Left colon (tissue), 2 donors: ENCODE measurements at places on chromosomes 6 and 20.

- no peak for DNase-seq
Observed at GRCh38 chr20:13105039-13105438, 96.3 kb downstream of the SPTLC3 start.

- no peak for DNase-seq
Observed at GRCh38 chr6:36813526-36813925, 25.7 kb downstream of the CPNE5 start.

- DNase-seq, result no peak
Observed at GRCh38 chr6:137002505-137002904, 42.3 kb downstream of the IL20RA start.

- DNase-seq, result no peak
Observed at GRCh38 chr6:30990422-30991086, 7.0 kb downstream of the MUC21 start.

DNA sequence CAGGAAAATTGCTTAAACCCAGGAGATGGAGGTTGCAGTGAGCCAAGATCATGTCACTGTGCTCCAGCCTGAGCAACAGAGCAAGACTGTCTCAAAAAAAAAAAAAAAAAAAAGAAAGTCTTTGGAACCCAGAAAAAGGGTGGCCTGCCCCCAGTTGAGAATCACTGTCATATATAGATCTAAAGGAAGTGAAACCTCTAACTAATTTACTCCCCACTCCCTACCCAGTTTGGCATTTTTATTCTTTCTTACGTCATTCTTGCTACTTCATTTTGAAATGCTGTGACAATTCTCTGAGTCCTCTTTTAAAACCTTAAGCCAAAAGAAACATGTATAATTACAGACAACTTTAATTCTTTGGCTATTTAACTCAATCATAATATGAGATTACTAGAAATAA lies 254.8 kb downstream of the CDC5L start:
- DNase-seq, result no peak

- peak; percentile 31 for DNase-seq
Observed at GRCh38 chr20:53738039-53738944, 144.7 kb upstream of the ZNF217 start.

DNA sequence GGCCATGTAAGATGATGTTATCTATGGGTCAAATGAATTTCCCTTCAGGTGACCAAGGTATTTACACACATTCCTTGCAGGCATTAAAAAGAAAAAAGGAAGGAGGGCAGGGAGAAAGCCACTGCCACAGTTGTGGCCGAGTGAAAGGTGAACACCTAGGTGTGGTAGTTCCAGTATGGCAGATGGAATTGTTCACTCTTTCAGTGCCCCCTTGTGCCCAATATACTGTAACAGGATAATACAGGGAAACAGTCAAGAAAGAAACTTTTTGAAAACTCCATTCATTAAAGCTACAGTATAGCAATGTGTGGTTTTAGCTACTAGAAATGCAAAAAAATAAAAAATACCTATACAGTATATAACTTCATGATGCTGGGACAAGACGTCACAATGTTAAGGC lies 52.1 kb downstream of the BMP2 start:
- peak; percentile 15 for DNase-seq

GRCh38 chr6:166459272-166459671 lies 76.5 kb upstream of the MPC1 start:
- DNase-seq, result no peak

GRCh38 chr6:161407115-161407514 lies 133.3 kb upstream of the AGPAT4 start:
- DNase-seq, result no peak

DNA sequence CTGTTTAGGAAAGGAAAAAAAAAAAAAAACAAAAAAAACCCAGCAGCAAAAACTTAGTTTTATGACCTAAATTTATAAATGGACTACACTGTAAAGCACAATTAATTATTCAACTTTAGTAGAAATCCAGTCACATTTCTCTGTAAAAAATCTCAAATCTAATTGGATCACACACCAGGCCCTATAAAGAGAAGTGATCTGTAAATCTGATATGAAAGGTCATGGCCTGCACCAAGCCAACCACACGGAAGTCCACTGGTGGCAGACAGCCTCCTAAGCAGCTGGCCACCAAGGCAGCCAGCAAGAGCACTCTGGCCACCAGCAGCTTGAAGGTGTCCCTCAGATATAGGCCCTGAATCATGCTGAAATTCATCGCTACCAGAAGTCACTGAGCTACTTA lies 131.6 kb downstream of the HFE start:
- DNase-seq, result no peak

DNA sequence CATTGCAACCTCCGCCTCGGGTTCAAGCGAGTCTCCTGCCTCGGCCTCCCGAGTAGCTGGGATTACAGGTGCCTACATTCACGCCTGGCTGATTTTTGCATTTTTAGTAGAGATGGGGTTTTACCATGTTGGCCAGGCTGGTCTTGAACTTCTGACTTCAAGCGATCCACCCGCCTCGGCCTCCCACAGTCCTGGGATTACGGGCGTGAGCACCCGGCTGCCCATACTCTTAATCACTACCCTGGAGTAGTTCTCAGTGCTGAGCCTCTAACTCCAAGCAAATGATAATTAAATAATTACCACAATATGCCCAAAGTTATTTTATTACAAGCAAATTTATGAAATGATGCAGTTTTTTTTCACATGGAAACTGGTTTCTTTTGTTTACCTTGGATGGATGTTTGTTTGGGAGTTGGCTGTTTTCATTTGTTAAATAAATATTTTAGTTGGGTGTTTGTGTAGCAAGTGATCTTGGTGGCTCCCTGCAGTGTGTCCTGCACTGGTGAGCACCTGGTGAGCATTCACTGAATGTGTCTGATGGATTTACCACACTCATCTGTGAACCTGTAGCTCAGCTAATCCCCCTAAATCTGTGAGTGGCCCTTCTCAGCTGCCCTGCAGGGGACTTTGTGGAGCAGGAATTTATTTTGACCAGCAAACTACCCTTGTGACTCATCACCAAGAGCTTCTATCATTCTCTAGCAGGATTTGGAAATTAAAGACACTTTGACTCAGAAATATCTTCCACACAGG lies 36.9 kb downstream of the UTRN start:
- no peak for DNase-seq

GRCh38 chr6:170026751-170027646 lies 263.9 kb downstream of the DLL1 start:
- no peak for DNase-seq

DNA sequence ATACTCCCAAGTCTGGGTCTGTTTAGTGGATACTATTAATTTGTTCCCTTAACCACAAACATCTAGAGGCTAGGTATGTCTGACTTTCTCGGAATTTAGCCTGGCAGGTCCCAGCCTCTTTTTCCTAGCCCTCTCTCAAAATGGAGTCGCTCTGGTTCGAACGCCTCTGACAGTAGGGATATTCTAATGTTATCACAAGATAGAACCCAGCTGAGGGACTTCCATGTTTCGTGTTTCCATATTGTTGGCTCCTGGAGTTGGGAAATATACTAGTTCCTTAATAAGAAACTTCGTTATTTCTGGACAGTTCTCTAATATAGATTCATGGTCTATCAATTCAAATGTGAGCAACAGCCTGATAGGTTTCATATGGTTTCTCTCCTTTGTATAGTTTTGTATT lies 16.4 kb downstream of the CYB5R4 start:
- no peak for DNase-seq

DNA sequence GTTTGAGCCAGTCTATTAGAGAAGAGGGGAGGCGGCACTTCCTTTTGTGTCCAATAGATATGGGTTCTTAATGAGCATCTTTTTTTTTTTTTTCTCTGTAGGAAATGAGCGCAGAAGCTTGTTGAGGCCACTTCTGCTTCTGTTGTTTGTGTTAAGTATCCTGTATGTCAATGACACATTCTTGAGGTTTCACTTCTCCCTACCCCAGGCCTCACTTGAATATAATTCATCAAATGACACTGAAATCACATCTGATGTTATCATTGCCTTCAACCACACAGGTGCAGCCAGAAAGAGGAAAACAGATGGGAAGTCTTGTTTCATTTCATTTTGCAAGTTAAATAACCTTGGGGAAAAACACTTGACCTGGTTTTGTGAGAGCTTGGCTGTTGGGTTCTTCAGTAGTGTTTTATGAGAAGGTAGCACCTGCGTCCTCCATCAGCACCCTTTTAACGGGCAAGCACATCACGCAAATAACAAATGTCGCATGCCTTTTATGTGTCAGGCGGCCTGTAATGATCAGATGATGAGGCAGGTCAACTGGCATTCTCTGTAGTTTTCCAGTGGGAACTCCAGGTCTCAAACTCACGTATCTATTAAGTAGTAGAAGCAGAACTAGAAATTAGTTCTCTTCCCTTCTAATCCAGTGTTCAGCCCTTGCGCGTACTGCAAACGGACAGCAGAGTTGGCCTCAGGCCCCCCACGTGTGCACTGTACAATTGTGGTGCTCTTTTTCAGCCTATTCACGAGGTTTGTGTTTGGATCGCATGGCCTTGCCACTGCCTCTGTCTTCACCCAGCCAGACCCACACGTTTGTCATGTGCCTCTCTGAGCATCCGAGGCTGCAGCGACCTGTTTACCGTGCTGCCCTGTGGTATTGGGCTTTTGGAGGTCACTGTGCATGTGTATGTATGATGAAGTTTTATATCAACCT lies 23.5 kb downstream of the PLEKHG1 start:
- no peak for DNase-seq

GRCh38 chr20:32391003-32391402 lies 32.9 kb downstream of the ASXL1 start:
- DNase-seq, result no peak

DNA sequence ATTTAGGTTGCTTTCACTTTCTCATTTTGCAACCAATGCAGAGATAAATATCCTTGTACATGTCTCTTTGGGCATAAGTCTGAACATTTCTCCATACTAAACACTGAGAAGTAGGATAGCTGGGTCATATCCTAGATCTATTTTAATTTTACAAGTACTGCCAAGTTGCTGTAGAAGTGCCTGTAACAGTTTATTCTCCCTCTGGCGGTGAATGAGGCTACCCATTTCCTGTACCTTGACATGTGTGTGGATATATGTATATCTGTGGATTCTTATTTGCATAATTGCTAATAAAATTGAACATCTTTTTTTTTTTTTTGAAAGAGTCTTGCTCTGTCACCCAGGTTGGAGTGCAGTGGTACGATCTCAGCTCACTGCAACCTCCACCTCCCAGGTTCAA lies 48.0 kb upstream of the PNRC1 start:
- DNase-seq, result no peak

GRCh38 chr6:134190883-134191282 lies 127.0 kb downstream of the SGK1 start:
- DNase-seq, result no peak

DNA sequence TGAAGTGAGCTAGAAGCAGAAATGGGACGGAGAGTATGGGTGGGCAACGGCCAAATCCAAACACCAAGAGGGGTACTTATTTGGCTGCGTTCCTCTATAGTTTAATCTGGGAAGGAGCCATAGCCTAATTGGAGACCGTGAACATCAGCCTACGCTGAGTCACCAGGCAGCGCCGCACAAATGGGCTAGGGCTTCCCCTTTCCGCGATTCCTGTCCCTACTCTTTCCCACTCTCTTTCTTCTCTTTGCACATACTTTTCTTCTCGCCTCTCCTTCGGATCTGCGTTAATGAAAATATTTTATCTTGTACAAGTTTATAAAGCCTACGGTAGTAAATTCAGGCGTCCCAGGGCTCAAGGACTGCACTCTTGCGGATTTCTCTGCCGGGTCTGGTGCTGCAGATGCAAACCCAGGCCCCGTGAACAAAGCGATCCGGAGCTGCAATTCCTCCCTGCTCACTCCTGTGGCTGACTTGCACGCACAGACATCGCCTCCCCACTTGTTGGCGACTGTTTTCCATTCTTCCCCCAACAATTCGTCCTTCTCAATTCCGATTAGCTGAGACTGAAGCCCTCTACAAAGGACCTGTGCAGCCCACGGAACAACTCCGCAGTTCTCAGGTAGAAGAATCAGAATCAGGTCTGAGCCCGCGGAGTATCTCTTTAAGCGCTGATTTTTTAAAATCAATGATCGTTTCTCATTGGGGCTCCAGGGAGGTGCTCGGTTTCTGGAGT lies 4.2 kb upstream of the TBX18 start:
- DNase-seq, result no peak

- DNase-seq, result no peak
Observed at GRCh38 chr6:1388630-1389368, 577 bp upstream of the FOXF2 start.

DNA sequence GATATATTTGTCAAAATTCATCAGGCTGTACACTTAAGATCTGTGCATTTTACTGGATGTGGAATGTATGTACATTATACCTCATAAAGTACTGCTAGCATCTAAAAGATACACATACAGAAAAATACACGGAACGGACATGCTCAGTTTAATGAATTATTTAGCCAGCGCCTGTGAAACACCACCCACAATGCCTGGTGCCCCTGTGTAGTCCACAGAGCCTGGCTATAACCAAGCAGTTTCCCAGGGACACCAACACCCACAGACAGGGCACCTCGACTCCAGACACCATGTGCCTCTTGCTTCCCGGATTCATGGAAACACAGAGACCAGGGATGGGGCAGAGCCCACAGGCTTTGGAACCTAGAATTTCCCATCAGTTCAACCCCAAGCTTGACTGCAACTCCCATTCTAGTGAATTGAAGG lies 17.4 kb upstream of the ARMC12 start:
- no peak for DNase-seq

DNA sequence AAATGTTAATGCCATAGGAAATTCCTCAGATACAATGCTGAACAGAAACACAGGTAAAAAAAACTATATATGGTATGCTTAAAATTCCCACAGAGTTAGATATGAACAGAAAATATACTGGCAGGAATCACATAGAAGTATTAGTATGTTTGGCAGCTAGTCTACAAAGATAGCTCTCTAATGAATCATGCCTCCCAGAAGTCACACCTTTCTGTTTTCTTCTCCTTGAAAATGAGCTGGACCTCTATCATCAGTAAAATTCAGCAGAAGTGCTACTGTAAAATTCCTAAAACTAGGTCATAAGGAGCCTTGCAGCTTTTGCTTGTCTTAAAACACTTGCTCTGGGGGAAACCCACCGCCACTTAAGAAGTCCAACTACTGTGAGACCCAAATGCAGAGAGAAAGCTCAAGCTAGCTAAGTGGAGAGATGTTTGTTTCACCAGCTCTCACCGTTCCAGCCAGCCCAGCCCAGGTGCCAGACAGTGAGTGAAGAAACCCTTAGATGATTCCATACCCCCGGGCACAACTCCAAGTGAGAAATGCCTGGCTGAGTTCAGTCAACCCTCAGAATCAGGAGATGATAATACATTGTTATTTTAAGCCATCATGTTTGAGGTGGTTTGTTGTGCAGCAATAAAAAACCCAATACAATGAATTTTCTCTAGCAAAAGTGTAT lies 43.0 kb downstream of the TSPYL4 start:
- DNase-seq, result no peak

DNA sequence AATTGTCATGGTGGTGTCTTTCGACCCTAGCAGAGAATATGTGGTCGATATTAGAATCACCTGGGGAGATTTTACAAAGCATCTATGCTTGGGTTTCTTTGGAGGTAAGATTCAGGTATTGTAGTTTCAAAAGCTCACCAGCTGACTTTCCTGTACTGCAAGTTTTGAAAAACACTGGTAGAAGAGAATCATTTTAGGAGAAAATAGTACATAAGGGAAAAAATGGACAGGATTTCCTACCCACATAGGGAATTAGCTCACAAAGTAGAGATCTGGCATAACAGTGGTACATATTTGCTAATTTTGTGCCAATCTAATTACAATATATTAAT lies 27.4 kb upstream of the ABT1 start:
- DNase-seq, result no peak

- DNase-seq, result no peak
Observed at GRCh38 chr6:157879034-157879872, 56.2 kb downstream of the SNX9 start.

GRCh38 chr20:23061262-23061661 lies 11.8 kb upstream of the THBD start:
- DNase-seq, result no peak
